Iris pigment epithelial cell (primary cell): ENCODE measurements at places on chromosomes 2 and 18.
A peak's percentile ranks its signal among the peaks of the same experiment; 100 is the strongest.

DNA sequence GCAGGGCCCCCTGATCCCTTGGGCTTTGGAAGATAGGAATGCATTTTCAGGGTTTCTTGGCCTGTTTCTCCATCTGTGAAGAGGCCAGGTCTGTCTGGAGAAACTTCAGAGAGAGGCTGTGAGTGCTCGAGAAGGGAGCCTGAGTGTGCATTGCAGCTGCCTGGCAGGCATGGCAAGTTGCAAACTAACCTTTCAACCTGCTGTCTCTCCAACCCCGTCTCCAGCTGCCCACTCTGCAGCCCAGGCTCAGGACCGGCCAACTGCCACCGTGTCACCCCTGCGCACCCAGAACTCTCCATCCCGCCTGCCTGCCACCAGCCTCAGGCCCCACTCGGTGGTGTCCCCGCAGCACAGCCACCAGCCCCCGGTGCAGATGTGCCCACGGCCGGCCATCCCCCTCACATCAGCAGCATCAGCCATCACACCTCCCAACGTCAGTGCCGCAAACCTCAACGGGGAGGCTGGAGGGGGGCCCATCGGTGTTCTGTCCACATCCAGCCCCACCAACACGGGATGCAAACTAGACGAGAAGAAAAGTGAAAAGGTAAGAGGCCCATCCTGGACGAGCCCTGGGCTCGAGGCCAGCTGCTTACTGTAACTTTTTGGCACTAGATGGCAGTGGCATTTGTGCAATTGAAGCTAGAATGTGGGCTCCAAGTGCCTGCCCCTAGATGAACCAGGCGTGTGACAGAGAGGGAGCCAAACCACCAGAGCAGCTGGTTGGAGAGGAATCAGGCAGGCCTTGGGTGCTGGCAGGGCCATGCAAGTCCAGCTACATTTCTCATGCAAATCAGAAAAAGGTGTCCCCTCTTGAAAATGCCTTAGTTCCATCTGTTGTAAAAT, 164.6 kb downstream of the SEPTIN10 start:
- DNase-seq, result no peak

GRCh38 chr2:215845839-215846586, 167.3 kb downstream of the MREG start:
- no peak for DNase-seq

- DNase-seq, result no peak
These were observed 57.8 kb upstream of the IGFBP2 start for GRCh38 chr2:216575465-216575864.

DNA sequence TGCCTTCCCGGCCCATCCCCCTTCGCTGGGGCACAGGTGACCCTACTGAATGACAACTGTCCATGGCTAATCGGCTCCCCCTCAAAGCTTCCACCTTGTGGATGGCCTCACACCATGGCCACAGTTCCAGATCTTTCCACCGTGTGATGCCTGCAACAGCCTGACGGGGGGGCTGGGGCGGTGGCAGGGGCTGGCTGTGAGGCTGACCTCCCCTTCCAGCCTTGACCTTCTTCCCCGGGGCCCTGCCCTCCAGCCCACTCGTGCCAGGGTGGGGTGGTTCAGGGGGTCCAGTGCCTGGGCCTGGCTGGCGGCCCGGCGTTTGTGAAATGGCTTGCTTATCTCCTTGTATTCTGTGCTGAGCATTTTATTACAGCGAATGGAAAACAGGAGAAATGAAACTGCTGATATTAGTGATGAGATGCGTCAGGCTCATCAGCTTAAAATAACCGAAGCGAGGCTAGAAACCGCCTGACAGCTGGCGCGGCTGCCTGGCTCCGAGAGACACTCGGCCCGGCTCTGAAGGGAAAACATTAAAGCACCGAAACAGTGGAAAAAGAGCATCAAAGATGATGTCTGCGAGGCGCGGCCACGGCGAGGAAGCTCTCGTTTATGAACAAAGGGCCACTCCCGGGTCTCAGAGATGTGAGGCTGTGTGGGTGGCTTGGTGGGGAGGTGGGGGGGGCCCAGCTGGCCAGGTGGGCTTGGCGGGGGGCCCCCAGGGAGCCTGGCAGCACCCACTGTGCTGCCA, 916 bp upstream of the PDCD1 start:
- peak; percentile 16 for DNase-seq

DNA sequence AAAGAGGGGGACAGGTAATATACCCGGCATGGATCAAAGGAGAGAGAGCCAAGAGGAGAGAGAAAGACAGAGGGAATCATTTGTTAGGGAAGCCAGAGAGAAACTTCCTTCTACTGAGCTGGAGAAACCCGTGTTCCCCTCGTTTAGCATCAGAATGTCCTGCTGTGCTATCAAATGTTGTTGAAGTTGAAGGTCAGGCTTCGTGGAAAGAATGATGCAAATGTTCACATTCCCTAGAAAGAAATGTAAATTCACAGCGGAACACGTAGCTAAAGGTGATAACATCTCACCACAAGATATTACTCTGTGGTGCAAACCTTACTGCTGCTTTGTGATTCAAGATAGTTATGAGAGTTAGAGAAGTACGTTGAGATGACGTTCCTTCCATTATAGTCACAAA, 258.1 kb downstream of the LNPK start:
- DNase-seq, result no peak

- DNase-seq, result no peak
These were observed 493.1 kb downstream of the NR4A2 start for GRCh38 chr2:155839436-155839835.

- peak; percentile 57 for DNase-seq
These were observed 11.8 kb upstream of the LYPD1 start for GRCh38 chr2:132681766-132682165.

DNA sequence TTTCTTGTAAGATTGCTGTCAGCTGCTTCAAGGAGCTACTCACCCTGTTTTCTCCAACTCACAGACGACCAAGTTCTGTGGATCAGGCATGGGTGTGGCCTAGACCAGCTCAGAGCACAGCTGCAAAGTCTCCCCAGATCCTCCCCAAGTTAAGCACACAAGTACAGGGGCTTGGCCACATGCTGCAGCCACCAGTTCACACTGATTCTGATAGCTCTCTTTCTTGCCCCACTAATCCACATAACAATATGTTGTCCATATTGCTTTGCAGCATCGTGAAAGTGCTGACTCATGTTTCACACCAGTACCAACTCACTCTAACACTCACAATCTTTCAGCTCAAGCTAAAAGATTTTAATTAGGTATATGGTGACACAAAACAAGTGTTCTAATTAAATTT, 437.0 kb downstream of the PARD3B start:
- DNase-seq, result peak; percentile 17

- peak; percentile 41 for DNase-seq
These were observed 1.2 kb upstream of the ST6GAL2 start for GRCh38 chr2:106886916-106887758.

- no peak for DNase-seq
These were observed 896 bp upstream of the ASXL3 start for GRCh38 chr18:33576999-33577646.

GRCh38 chr2:199936554-199936953, 18.7 kb downstream of the TYW5 start:
- no peak for DNase-seq

- no peak for DNase-seq
These were observed 192.2 kb downstream of the TTC32 start for GRCh38 chr2:19709553-19709952.

DNA sequence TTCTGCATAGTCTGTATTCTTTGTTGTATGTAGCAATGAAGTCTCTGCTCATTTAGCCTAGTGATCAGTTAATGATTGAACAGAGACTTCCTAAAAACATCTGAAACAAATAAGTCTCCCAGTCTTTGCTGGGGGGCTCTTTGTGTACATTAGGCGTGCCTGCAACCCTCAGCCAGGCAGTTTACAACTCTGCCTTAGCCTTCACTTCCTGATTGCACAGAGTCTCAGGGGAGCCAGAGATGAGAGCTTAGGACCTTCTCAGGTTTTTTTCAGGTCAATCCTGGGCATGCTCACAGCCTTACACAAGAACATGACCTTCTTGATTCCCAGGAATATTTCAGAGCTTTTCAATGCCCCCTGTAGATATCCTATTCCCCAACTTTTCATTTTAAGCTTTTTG, 44.0 kb upstream of the BIN1 start:
- DNase-seq, result no peak

DNA sequence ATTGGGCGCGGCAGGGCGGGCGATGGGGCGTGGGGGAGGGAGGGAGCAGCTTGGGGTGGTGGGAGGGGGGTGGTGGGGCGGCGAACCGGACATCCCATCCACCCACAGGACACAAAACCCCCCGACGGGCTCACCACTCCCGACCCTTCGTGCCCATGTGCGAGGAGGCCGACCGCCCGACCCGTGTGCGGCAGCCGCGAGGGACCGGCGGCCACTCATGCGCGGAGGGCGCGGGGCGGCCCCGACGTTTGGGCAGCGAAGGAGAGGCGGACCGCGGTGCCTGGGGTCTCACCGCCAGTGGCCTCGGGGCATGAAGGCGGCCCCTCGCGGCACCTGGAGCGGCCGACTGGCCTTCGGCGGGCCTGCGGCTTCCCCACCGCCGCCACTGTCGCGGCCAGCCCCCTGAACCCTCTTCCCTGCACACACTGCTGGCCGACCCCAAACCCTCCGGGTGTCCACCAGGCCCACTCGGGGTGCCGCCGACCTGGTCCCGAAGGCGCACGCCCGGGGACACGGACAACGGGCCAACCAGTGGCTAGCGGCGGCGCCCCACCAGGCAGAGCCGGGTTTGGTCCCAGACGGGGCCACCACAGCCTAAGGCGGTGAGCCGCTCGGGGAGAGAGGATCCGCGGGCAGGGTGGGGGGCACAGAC, 94.6 kb upstream of the ANKRD30BL start:
- DNase-seq, result no peak

DNA sequence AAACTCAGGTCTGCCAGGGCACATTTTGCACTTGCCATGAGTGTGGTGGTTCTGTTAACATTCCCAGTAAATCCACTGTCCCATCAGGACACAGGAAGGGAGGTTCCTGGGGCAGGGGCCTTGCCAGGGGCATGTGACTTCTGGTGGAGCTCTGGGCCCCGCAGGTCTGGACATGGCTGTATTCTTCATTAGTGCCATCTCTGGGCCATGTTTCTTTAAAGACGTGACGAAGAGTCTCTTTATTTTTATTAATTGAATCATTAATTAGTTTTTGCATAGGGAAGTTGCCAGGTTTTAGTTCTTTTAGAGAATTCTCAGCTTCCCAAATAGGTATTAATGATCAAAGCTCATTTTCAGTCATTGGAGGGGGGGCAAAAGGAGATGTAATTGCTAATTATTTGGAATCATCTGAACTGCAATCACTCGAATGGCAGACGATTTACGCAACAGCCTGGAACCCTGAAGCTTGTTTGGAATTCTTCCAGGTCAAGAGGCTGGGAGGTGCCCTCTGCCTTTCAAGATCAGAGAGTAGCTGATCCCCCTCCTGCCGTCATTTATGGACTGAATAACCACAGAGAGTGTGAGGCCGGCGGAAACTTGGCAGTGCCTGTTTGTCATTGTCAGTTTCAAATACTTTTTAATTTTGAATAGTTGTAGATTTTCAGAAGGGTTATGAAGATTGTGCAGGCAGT, 106.2 kb downstream of the RTP5 start:
- DNase-seq, result peak; percentile 13

DNA sequence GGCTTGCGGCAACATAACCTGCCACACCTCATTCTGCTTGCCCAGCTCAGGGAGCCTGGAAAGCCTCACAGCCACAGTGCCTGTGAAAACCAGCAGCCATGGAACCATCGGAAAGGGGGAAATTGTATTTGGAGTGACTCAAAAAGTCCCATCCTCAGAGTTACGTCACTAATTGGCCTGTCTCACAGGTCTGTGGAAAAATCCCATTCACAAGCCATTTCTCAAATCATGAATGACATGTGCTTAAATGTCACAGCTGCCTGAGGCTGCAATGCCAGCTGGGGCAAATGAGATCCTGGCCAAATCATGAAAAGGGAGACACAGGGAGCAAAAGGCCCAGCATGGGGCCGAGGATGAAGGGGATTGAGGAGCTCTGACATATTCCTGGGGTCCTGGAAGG, 486.9 kb upstream of the RAB6C start:
- no peak for DNase-seq

GRCh38 chr2:20468549-20469500, 22.0 kb downstream of the RHOB start:
- no peak for DNase-seq
